Urinary bladder (tissue), 4 donors: ENCODE measurements at places on chromosomes 16 and 17. TPM values are rescaled to one million over a fixed set of nuclear protein-coding genes. Genes with fewer than 3 reads are reported as not detected.

DNA sequence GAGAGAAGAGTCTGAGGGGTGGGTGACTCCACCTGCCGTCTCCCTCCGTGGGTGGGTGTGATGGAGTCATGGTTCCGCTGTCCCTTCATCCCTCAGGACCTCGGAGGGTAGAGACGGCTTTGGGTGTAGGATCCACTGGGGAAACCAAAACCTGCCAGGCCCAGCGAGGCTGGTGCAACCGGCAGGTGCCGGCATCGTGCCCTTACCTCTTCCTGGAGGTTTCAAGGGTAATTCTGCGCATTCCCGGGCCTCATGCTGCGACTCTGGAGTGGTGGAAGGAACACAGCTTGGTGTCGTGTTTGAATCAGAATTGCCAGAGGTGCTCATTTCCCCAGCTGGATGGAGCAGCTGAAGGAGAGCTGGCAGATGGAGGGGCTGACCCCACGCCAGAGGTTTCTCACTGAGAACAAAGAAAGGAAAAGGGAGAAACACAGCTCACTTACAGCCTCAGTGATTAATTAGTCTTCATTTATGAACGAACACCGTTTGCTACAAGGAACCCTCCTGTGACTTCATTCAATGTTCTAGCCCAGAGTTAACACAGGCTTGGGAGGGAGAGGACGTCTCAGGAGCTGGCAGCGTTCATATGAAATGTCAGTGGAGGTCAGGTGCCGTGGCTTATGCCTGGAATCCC, 16.3 kb upstream of the ATP2A3 start:
- DNase-seq, result no peak

GRCh38 chr16:21159281-21159951, 942 bp downstream of the LDAF1 start:
- no peak for DNase-seq

DNA sequence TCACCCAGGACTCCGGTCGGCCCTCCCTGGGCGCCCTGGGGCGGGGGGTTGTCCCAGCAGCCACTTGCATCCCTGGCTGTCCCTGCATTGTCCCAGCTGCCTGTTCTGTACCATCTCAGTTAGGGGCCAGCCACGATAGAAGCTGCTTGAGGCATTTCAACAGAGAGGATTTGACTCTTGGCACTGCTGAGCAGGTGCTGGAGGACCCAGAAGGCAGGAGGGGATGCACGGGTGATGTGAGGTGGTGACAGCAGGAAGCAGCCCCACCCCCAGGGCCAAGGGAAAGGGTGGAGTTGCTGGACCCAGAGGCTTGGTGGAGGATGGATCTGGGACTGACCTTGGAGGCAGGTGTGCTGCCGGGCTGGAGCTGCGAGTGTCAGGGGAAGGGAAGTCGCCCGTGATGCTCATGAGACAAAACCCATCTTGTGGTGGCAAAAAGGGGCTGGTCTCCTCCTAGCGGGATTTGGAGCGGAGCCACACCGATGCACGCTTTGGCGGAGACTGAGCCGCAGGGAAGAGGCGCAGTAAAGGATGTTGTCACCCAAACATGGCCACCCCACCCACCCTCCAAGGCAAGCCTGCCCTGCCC, 188.0 kb upstream of the GSE1 start:
- no peak for DNase-seq

DNA sequence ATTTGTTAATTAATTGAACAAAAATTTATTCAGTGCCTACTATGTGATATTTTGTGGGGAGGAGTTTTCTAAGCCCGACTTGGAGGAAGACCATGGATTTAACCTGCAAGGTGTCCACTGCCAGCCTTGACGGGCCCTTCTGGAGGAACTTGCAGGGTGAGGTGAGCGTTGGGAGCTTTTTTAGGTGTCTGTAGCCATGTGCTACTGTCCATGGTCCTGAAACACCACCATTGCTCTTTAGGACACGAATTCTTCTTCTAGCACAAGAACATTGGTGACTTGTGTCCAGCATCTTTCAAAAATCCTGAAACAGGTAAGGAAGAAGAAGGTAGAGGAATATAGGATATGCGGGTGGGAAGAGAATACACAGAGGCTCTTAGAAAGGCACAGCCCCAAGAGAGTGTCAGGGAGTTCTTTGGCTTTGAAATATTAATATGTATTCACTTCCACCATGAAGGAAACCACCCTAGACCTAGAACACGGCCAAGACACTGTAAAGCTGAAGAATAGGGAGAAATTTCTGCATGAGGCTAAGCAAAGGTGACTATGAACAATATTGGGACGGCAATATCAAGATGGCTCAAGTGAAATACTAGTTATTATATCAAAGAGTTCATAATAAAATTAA, 27.9 kb upstream of the OR4D1 start:
- DNase-seq, result peak; percentile 29

GRCh38 chr17:2551493-2551892, 39.8 kb upstream of the METTL16 start:
- DNase-seq, result no peak

DNA sequence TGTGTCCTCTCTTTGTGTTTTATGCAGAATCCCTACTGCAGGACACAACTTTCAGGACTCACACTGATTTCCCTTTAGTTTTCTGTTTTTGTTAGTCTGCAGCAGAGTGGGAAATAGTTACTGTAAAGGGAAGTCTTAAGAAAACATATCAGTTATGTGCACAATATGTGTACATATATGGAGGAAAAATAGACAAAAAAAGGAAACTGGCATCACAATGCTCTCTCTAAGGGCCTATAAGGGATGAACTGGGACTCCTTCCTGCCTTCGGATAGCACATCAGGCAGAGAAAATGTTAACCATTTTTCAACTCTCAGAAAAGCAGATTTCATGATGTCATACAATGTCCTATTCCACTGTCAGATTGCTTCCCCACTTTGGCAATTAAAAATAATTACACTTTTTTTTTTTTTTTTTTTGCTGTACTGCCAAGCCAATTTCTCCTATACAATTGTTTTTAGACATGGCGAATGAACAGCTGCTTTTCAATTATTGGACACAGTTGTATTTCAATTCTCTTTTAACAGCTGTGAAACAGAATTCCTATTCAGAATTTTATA, 112.5 kb upstream of the KCNJ16 start:
- DNase-seq, result no peak

- no peak for DNase-seq
Measured at GRCh38 chr17:47633996-47634395, 15.7 kb upstream of the KPNB1 start.

DNA sequence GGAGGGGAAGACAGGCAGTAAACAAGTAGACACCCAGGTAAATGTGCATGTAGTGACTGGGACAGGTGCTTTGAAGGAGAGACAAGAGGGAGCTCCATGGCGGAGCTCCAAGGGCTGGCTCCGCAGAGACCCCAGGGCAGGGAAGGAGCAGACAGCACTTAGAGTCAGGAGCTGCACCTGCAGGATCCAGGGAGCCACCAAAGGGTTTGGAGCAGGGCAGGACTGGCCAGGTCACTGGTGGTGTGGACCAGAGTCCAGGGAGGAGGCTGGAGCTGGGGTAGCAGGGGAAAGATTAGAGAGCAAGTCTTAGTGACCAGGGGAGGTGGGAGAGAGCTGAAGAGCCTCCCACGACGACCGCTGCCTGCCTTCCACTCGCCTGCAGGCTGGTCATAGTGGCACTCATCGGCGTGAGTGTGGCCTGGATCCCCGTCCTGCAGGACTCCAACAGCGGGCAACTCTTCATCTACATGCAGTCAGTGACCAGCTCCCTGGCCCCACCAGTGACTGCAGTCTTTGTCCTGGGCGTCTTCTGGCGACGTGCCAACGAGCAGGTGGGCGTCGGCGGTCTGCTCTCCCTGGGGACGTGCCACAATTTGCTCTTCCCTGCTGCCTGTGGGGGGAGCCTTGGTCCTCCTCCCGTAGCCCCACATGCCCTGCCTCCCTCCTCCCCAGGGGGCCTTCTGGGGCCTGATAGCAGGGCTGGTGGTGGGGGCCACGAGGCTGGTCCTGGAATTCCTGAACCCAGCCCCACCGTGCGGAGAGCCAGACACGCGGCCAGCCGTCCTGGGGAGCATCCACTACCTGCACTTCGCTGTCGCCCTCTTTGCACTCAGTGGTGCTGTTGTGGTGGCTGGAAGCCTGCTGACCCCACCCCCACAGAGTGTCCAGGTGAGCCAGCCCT, 14.7 kb upstream of the FAM83G start:
- DNase-seq, result no peak

DNA sequence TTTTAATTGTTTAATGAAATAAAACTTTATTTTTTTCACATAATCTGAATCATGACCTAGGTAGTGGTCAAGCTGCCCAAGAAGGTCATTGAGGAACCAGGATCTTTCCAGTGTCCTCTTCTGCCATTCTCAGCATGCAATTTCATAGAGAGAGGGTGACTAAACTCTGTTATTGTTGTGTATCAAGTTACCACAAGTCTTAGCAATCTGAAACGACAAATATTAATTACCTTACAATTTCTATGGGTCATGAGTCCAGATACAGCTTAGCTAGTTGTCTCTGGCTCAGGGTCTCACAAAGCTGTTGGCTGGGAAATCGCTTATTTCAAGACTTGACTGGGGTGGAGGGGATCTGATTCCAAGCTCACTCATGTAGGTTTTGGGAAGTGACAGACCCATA, 37.6 kb downstream of the FTO start:
- DNase-seq, result no peak

DNA sequence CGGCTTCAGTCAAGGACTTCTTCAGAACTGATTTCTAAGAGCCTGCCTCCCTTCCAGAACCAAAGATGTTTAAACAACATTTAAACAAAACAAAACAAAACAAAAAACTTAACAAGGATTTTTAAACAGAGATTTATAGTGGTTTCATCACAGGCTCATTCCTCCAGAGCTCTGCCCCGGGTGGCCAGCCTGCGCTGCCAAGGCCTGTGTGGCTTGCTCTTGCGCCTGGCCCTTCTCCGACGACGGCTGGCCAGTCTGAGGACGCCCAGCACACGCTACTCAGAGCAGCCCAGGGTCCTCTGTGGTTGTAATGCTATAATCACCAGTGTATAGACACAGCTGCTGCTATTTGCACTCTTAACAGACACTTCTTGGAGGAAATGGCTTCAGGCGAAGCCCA, 307.2 kb upstream of the MYOCD start:
- DNase-seq, result no peak

DNA sequence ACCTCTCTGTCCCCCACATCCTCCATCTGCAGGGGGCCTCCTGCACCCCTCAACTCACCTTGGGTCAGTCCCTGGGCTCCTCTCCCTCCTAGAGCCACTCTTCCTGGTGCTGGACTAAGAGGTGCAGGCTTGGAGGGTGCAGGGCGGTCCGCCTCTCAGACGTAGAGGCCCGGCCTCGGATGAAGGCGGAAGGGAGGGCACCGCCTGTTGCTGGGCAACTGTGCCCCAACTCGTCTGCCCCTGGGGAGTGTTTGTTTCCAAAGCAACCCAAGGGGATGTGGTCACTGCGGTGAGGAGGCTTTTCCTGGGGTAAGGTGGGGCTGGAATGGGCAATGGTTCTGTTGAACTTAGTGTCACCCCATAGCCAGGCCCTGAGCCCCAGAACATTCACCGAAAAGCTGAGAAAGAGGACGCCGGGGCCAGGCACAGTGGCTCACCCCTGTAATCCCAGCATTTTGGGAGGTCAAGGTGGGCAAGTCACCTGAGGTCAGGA, at the start of gene C16orf54:
Gene C16orf54, minus strand, starts transcription at position 138 of the 493 bp plus-strand sequence. CDS start 1,039 bp downstream, outside the sequence.
- peak; percentile 42 for DNase-seq

GRCh38 chr16:19502395-19503131, 19.3 kb downstream of the GDE1 start:
- DNase-seq, result no peak

DNA sequence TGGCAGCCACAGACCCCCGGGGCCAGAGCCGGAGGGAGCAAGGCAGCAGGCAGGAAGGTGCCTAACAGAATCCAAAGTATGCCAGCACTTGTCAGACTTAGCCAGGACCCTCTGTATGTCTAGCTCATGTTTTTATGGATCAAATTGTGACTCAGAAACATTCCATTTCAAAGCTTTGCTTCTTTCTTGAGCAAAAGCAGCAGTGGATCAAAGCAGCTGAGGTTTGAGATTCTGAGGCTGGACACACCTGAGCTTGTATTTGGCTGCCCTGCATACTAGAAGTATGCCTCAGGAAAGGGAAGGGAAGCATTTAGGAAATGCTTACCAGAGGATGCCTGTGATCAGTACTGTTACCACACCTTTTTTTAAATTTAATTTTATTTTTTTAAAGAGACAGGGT, 5.7 kb upstream of the MYO1C start:
- DNase-seq, result no peak

DNA sequence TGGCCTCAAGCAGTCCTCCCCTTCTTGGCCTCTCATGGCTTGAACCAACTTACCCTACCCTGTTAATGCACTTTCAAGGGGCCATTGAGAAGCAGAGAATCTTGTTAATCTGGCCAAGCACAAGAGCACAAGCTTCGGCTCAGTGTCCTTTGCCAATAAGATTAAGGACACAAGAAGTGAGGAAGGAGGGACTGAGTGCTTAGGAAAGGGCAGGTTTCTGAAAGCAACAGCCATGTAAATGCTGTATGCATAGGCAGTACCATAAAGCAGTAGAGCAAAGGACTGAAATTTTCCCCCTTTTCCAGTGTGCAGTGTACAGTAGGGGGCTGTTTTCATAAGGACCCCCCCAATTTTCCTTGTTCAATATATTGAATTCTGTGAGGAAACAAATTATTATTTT, 37.7 kb downstream of the IST1 start:
- no peak for DNase-seq

DNA sequence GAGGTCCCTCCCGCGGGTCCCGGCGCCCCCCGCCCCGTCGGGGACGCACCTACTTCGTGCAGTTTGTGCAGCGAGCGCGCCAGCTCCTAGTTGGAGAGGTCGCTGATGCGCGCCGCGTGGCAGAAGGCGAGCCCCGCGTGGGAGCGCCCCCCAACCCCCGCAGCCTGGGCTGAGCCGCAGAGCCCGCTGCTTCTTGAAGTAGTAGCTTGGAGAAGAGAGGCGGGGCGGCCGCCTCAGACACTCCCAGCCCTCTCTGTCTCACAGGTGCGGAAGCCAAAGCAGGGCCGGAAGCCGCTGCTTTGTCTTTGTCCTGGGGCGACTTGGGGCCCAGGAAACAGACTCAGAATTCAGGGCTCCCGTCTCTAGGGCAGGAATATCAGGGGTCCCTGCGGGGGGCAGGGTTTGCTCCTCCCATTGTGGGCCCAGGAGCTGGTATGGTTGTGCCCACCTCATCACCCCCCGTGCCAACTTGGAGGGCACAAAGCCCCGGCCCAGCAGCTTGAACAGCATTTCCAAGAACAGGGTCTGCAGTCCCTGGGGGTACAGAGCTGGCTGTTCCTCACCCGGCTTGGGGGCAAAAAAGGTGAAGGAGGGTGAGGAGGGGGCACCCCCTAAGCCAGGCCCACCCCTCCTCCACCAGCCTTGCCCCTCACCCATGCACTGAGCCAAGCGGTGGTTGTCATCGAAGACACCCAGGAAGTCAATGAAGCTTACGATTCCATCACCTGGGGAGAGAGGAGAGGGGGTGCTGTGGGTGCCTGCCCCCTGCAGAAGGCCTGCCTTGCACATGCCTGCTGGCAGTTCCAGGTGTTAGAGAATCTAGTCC, 13.5 kb downstream of the SPATA32 start:
- no peak for DNase-seq

GRCh38 chr16:351804-352520, 561 bp downstream of the AXIN1 start:
- DNase-seq, result no peak

TEKT5 gene
- 0.19 TPM for polyA plus RNA-seq

TBC1D3K gene
- not detected for polyA plus RNA-seq

NLRC5 gene
- polyA plus RNA-seq, result 13.3 TPM

PROCA1 gene
- polyA plus RNA-seq, result 1.8 TPM

SLC16A6 gene
- polyA plus RNA-seq, result 0.41 TPM
